ENCODE measurements at places on chromosomes 6 and 20.

DNA sequence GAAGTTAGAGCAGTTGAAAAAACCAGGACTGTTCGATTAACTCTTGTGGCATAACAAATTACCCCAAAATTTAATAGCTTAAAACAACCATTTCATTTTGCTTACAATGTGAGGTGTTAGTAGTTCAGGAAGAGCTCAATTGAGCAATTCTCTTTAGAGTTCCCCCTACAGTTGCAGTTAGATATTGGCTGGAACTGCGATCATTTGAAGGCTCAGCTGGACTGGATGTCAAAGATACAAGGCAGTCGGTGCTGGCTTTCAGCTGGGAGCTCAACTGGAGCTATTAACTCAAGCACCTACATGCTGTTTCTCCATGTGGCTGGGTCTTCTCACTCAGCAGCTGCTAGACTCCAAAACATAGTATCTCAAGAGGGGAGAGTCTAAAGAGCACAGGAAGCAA lies 96.0 kb upstream of the LOC128125822 start:
- DNase-seq: no peak

GRCh38 chr20:18225632-18226031 lies 62.7 kb upstream of the ZNF133 start:
- DNase-seq: no peak

GRCh38 chr20:38452880-38453624 lies 17.9 kb upstream of the SNHG17 start:
- DNase-seq: no peak

DNA sequence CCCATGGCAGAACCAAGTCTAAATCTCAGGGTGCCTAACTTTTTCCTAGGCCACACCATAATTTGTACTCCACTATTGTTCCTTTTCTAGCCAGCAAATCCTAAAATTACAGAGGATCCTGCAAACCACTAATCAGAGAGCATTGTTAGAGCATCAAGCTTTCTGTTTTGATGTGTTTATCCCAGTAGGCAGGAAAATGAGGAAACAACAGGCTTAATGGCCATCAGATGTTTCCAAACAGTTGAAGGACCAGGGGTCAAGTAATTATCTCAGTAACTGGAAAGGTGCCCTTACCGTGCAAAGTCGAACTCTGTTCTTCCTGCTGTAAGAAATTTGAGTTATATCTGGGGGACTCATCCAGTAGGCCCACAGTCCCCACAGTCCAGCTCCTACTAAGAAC lies 58.7 kb downstream of the RALY start:
- DNase-seq: no peak

Measured in NCI-H187 (cell line).